K562 (cell line): ENCODE measurements at places on chromosomes 2 and 18. TPM values are rescaled to one million over a fixed set of nuclear protein-coding genes. Genes with fewer than 3 reads are reported as not detected.

The KCNG2 gene
- not detected in 2 replicates for total RNA-seq

DNA sequence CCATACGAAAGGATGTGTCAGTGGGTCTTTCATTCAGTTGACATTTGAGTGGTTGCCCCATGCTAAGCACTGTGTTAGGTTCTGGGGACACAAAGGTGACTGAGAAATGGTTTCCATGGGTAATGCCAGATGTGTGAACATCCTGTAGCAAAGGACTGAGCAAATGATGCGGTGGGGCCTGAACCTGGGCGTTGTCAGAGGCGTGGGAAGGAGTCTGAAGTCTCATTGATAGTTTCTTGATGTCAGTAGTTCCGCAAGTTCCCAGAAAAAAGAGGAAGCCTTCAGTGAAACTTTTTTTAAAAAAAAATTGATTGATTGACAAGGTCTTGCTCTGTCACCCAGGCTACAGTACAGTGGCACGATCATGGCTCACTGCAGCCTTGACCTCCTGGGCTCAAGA is 56.9 kb downstream of the LIMS1 start:
- DNase-seq, result no peak

DNA sequence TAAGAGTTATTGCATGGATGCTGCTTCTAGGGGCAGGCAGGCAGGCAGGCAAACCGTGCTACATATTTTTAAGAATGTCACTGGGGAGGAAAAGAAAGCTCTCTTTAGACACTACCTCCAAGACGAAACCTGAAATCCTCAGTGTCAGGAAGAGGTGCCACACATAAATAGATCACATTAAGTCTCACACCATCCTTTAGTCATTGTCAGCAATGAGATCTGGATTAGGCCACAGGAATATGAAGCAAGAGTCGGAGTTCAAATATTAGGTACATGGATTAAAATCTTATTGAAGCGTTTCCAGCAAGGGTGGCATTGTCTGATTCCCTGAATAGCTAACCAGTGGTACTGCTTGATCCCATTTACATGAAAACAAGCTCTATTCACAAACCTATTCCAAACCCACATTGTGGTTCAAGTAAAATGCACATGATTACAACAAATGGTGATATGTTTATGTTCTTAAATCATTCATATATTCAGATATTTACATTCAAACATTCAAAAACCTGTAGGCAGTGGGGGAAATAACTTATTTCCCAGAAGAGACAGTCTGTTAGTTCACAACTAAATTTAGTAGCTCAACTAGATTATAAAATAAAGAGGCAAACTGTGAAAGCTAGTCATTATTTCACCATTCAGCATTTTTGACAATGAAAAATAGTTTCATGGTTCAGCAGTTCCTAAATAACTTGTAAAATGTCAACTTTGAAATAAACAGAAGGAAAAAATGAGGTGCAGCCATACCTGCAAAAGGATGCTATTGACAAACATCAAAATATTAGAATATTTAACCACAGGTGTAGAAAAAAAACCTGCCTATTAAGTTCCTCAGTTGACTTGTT is 195.4 kb upstream of the SIX3 start:
- DNase-seq, result no peak

- DNase-seq, result no peak
These were observed 747.1 kb upstream of the ACVR2A start for GRCh38 chr2:147097747-147098146.

- peak; percentile 9 for DNase-seq
These were observed 73.0 kb upstream of the RIOK3 start for GRCh38 chr18:23380001-23380550.
